ENCODE measurements at places on chromosomes 4 and X.

GRCh38 chr4:24607334-24607733 lies 23.0 kb upstream of the DHX15 start:
- DNase-seq = no peak

DNA sequence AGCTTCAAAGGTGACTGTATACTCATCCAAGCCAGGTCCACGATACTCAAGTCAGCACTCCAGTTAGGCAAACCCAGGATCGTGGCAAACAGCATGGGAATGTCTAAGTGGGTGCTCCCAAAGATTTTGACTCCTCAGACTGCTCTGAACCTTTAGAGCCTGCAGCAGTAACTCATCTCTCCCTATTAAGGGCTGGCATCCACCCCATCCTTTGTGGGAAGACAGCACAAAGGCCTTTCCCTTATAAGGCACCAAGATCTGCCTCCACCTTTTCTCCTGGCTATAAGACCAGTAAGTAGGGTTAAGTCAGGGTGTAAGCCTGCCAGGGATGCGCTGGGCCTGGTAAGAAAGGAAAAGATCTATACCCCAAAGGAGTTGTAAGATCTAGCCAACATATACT lies 23.6 kb upstream of the SLC25A43 start:
- DNase-seq = no peak

- DNase-seq = no peak
Measured at GRCh38 chrX:73863268-73863667, 300.3 kb downstream of the CHIC1 start.

DNA sequence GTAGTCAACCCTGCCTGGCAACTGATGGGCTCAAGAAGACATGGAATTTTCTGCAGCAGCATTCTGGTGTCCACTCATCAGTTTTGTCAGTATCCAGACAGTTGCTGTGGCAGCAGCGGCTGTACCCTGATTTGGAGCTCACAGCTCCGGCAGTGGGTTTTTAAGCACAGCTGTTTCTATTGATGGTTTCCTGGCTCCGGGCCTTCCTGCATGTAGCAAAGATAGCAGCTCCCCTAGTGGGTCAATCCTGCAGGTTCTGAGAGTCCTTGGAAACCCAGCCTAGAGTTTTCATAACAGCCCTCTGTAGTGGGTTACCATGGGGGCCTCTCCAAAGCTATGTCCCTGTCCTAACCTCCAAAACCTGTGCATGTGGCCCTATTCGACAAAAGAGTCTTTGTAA lies 84.0 kb upstream of the ATP6AP2 start:
- no peak for DNase-seq

GRCh38 chrX:37984880-37985279 lies 21.5 kb upstream of the SYTL5 start:
- no peak for DNase-seq

GRCh38 chrX:37302569-37302968 lies 46.6 kb upstream of the PRRG1 start:
- DNase-seq = no peak

- DNase-seq = no peak
Measured at GRCh38 chrX:41887691-41888090, 35.7 kb downstream of the CASK start.

- DNase-seq = peak; percentile 17
Measured at GRCh38 chr4:151418385-151418784, 9.4 kb downstream of the FHIP1A start.

DNA sequence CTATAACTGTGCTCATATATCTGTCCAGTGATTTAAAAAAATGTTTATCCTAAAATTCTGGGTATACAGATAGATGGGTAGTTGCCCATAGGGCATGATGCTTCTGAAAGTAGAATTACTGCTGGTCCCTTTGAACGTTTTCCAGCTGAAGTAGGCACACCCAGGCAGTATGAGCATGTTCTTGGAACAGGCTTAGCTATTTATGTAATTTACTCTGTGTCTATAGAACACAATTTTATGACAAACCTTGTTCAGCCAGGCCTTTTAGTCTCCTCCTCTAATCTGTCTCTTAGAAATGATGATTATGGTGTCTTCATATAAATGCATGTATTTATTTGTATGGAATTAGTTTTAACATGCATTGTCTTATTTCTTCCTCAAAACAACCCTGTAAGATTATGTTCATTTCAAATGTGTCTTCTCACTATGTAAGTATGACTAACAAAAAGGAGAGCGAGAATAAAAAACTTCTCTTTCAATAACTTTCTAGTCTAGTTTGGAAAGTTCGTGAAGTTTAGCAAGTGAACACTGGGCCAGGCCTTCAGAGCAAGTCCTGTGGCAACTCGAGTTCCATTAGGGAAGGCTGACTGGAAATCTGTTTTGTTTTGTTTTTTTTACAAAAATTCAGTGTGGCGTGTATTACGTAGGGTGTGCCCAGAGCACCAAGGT lies 142.0 kb downstream of the AFF1 start:
- no peak for DNase-seq

GRCh38 chr4:79212311-79212710 lies 113.5 kb downstream of the NAA11 start:
- DNase-seq = no peak

DNA sequence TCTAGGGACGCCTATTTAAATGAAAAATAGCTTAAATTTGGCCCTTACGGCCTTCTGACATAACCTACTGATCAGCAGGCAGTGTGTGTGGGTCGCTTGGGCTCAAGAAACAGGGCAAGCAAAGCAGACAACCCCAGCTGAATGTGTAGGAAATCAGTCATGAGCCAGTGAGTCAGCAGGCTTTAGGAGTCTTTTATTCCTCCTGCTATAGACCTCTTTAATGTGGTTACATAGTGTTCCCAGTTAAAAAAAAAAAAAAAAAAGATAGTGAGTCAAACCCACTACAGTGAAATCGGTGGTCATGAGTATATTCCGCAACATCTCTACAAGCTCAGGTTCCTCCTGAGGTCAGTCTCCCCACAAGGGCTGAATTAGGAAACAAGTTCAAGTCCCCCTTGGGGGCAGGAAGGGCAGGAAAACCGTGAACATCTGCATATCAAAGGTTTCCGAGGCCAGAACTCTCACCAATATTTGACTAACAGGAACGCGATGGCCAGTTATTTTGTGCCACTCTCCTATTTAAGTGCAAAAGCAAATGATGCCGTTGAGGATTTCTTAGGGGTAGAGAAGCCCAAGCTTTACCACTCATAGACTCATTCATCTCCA lies 32.7 kb downstream of the ACSL1 start:
- DNase-seq = no peak

GRCh38 chr4:82123934-82124333 lies 249.9 kb downstream of the HNRNPD start:
- no peak for DNase-seq

- DNase-seq = no peak
Measured at GRCh38 chr4:11116940-11117339, 311.8 kb downstream of the HS3ST1 start.

- DNase-seq = no peak
Measured at GRCh38 chr4:90113881-90114457, 13.2 kb upstream of the CCSER1 start.

DNA sequence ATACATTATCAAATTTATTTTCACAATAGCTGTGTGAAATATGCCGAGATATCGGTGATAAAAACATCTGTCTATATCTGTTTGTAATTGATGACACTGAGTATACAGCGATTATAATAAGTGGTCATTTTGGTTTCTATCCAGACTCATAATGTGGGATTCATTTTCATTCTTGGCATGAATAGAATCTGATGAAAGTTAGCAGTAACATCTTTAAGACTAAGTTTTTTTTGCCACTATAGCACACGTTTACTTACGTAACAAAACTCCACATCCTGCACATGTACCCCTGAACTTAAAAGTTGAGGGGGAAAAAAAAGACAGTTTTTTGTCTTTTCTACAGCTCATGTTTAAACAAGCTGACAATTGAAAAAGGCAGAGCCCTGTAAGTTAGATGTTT lies 86.4 kb downstream of the PPA2 start:
- no peak for DNase-seq

DNA sequence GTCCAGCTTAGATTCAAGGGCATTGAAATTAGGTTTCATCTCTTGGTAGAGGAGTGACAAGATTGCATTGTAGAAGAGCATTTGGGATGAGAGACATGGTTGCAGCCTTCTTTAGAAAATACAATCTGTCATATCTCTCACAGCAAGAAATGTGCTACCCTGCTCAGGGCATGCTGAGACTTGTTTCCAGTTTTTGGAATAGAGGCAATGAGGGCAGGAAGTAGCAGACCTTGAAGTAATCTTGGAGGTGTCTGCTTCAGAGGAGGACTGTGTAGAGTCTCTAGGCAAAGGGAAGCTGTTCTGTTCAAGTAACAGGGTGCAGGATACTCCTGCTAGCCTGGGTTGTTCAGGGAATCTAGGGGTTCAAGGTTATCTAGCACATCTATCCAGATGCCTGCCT lies 116.1 kb upstream of the ZNF827 start:
- DNase-seq = no peak

GRCh38 chr4:154454710-154455109 lies 36.9 kb downstream of the DCHS2 start:
- no peak for DNase-seq

- no peak for DNase-seq
Measured at GRCh38 chr4:39146211-39146610, 36.1 kb upstream of the WDR19 start.

DNA sequence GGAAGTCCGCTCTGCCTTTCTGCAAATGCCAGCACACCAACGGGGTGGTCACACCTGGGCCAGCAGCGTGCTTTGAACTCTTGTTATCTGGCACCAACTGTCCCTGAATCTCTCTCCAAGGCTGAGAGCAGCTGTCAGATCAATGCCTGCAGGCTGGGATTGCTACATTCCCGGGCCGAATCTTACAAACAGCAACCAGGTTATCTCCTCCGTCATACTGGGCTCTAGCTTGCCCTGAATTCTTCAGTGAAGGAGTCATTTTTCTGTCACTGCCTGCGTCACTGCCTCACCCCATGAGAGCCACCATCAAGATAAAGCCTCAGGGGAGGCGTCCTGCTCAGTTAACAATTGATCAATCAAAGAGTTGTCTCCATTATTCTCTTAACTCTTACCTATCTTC lies 329.4 kb upstream of the PPARGC1A start:
- no peak for DNase-seq

- DNase-seq = no peak
Measured at GRCh38 chr4:139965789-139966188, 188.2 kb downstream of the MAML3 start.

GRCh38 chr4:98539299-98539698 lies 119.1 kb downstream of the TSPAN5 start:
- no peak for DNase-seq

GRCh38 chrX:121733514-121733913 lies 686.1 kb downstream of the GLUD2 start:
- no peak for DNase-seq

- DNase-seq = no peak
Measured at GRCh38 chr4:12701384-12701783, 782.8 kb downstream of the RAB28 start.
